ENCODE measurements at places on chromosomes 5 and 9.

DNA sequence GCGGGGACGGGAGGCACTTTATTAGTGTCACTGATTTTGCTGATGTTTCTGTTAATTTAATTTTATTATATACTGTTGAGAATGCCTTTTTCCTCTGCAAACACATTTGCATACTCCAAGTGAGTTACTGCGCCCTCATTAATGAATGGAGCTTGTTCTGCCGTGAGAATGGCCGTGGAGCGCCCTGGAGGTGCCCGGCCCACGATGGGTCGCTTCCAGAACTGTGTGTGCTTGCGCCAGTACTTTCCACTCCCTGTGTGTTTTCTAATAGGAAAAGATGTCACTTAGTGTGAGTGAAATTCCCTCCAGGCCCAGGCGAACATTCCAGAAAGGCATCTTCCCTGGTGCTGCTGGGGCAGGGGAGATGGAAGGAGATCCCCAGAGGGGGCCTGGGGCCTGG is 30.1 kb downstream of the NDUFS6 start:
- no peak for DNase-seq

DNA sequence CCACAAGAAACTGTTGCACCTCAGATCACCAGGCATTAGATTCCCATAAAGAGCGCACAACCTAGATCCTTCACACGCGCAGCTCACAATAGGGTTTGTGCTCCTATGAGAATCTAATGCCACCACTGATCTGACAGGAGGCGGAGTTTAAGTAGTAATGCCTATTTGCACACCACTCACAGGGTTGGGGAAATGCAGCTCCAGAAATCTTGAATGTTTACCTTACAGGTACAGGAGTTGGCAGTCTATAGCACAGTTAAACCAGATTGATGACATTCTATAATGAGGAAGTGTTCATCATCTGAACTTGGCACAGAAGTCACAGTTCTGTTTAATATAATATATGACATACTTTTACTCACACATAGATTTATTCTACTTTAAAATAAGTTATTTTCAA is 732.2 kb upstream of the ZNF608 start:
- DNase-seq = no peak

- no peak for DNase-seq
These were observed 22.2 kb downstream of the SHB start for GRCh38 chr9:38046661-38047300.

- DNase-seq = no peak
These were observed 2.0 kb upstream of the CDC37L1 start for GRCh38 chr9:4677392-4677791.

DNA sequence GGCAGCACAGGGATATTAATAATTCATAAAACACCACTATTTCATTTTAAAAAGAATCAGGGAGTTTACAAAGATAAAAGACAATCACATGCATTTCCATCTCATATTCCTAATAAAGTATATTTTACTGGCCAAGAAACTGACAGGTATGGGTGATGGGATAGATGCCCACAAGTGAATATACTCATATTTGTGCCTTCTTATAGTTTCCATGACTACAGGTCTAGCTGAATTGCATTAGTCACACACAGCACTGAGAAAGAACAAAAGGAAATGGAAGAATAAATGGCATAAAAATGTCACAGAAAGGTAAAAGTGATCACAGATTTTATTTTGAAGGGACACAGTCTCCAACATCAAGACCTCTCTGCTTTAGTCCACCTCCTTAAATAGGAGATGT is 193.5 kb downstream of the PLK2 start:
- DNase-seq = no peak

- no peak for DNase-seq
These were observed 20.6 kb downstream of the TMEM161B start for GRCh38 chr5:88248094-88248493.

GRCh38 chr5:23316060-23316591 is 191.3 kb upstream of the PRDM9 start:
- no peak for DNase-seq
